ENCODE measurements at places on chromosomes 5 and 9.

DNA sequence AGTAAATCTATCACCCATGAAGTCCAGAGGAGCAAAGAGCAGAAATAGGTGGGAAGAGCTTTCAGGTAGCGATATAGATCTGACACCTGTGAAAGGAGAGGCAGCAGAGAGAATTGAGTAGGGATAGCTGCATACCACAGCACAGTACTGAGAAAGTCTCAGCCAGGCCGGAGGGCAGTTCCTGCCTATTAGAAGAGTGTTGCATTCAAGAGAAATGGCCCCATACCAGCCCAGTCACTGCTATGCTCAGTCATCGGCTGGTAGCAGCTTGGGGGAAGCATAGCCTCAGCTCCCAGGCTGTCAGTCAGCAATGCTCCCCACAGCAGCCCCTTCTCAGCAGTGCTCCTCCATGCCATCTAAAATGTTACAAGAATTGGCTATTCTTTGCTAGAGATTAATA, 285.1 kb upstream of the CDH6 start:
- DNase-seq = no peak

- DNase-seq = peak; percentile 85
Observed at GRCh38 chr5:14208071-14209021, 65.2 kb downstream of the TRIO start.

- DNase-seq = no peak
Observed at GRCh38 chr5:40832345-40832744, 2.7 kb downstream of the RPL37 start.

DNA sequence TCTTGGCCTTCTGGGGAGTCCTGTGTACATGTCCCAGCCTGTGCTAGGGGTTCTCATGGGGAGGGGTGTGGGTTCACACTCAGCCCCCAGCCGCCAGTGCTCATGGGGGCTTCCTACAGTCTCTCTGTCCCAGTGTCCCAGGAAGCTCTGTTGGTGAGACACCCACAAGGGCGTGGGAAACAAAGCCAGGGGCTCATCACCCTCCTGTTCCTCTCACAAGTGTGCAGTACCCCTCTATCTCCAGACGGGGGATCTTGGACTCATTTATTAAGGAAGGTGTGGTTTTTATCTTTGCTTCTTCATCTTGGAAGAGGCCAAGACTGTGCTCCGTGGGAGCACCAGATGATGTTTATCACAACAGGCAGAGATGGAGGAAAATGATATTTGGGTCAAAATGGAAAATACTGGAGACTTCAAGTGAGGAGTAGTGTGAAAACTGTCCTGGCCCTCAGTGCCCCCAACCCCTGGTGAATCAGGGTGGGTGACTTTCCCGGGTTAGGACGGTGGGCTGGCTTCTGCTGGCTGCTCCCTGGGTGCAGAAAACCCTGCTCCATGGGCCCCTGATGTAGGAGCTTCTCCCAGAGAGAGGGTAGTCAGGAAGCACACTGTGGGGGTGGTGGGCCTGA, 15.2 kb downstream of the TMEM171 start:
- no peak for DNase-seq

DNA sequence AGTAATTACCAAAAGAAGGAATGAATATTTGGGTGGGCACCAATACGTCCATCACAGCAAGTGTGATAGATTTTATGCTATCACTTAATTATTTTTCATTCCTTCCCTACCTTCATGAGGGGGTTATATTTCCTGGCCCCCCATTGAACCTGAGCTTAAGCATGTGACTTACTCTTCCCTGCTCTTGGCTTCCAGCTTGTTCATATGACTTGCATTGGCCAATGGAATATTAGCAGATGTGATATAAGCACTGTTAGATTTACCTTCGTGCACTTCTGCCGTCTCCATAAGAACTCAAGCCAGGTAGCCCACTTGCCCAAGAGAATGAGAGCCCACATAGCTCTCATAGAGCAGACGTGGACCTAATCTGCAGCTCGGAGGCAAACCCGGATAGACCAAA, 99.1 kb upstream of the SMARCA2 start:
- no peak for DNase-seq

DNA sequence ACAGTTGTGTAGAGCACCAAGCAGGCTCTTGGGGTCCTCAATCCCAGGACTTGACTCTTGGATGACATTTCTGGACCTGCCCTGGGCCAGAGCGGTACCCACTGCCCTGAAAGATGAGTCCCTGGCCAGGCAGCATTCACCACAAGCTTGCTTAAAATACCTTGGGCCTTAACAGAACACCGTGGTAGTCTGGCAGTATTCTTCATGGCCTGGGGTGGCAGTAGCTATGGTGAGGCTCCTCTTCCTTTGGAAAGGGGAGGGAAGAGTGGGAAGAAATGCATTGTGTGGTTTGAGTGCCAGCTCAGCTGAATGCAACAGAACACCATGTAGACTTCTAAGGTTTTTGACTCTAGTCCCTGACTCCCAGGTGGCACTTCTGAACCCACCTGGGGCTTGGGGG, 29.4 kb upstream of the IRGM start:
- DNase-seq = no peak
